ENCODE measurements at places on chromosomes 16 and 17.

DNA sequence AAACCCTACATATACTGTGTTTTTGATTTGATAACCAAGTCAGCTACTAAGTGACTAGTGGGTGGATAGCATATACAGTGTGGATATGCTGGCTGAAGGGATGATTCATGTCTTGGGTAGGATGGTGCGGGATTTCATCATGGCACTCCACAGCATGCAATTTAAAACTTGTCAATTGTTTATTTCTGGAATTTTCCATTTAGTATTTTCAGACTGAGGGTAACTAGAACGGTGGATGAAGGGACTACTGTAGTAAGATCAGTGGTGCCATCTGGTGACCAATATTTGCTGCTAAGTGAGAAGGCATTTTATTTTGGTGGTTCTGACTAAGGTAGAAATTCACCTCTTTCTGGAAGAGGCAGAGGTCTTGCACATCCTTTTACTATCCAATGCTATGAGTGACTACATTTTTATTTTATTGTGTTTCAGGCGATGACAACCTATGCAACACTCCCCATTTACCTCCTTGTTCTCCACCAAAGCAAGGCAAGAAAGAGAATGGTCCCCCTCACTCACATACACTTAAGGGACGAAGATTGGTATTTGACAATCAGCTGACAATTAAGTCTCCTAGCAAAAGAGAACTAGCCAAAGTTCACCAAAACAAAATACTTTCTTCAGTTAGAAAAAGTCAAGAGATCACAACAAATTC is 3.1 kb downstream of the CDC6 start:
- DNase-seq = no peak

- DNase-seq = no peak
These were observed 19.6 kb upstream of the CCL1 start for GRCh38 chr17:34382621-34383124.

DNA sequence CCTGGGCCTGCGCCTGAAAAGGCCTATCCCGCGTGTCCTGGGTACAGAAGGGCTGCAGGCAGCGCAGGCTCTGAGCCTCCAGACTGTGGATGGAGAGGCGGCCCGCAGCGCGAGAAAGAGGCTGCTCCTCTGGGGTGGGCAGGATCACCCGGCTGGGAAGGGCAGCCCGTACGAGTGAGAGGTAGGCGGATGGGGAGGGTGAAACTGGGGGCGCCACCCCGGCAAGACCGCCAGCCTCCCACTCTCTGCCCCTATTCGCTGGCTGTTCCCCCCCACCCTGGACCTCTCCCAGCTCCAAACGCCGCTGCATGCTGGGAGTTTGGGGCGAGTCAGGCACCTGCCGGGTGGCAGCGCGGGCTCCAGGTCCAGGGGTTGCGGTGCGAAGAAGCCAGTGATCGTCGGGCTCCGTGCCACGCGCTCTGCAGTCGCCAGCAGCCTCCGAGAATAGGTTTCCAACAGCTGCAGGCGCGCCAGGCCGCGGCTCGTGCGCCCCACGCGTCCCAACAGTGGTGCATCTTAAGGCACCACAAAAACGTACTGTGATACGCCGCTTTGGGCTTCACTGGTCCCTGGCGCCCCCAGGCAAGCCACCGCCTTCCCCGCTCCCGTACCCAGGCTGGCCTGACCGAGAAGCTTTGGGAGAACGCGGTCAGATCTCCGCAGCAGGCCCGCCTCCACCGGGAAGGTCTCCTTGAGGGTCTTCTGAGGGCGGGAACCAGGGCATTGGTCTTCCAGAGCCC is 1.1 kb downstream of the NOXO1 start:
- no peak for DNase-seq

GRCh38 chr17:81309140-81309858 is 14.2 kb upstream of the SLC38A10 start:
- no peak for DNase-seq

DNA sequence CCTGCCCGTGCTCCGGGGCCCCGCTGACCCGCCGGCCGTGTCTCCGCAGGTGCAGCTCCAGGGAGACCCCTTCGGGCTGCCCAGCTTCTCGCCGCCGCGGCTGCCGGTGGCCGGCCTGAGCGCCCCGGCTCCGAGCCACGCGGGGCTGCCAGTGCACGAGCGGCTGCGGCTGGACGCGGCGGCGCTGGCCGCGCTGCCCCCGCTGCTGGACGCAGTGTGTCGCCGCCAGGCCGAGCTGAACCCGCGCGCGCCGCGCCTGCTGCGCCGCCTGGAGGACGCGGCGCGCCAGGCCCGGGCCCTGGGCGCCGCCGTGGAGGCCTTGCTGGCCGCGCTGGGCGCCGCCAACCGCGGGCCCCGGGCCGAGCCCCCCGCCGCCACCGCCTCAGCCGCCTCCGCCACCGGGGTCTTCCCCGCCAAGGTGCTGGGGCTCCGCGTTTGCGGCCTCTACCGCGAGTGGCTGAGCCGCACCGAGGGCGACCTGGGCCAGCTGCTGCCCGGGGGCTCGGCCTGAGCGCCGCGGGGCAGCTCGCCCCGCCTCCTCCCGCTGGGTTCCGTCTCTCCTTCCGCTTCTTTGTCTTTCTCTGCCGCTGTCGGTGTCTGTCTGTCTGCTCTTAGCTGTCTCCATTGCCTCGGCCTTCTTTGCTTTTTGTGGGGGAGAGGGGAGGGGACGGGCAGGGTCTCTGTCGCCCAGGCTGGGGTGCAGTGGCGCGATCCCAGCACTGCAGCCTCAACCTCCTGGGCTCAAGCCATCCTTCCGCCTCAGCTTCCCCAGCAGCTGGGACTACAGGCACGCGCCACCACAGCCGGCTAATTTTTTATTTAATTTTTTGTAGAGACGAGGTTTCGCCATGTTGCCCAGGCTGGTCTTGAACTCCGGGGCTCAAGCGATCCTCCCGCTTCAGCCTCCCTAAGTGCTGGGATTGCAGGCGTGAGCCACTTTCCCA is 5.9 kb downstream of the CTF1 start:
- DNase-seq = no peak

DNA sequence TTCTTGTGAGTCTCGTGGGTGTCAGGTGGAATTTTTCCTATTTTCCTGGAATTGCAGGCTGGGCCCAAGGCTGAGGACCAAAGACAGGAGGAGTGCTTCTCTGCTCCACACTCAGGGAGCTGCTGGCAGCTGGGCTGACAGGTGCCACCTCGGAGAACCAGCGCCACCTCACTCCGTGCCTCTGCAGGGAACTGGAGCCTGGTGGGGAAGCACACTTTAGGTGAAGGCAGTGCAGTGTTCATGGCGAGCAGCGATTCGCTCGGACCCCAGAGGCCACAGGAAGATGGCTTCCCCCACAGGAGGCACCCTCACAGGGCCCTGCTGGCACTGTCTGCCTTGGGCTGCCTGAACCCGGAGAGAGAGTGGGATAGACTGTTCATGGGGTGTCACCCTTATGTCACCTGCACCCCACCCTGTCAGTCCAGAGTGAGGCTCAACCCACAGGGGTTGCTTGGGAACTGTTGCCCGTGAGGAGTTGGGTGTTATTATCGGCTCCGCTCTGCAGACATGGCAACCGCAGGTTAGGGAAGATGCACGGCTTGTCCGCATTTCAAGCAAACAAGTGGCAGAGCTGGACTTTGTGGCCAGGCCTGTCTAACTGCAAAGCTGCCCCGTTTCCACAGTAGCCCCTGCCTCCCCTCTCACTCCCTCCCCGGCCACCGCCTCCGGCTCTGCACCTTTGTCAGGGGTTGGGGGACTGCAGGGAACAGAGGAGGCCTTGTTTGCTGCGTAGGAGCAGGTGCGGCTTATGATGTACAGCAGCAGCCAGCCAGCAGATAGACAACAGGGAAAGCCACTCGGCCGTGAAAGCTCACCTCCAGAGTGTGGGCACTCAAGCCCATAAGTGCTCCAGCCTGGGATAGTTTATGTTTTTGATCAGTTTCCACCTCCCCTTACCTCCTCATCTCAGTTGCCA is 15.5 kb downstream of the TBC1D24 start:
- peak; percentile 92 for DNase-seq

- DNase-seq = no peak
These were observed 75.8 kb downstream of the WNT3 start for GRCh38 chr17:46742565-46743270.
